ENCODE measurements at places on chromosomes 5 and 9. TPM values are rescaled to one million over a fixed set of nuclear protein-coding genes. Genes with fewer than 3 reads are reported as not detected.

DNA sequence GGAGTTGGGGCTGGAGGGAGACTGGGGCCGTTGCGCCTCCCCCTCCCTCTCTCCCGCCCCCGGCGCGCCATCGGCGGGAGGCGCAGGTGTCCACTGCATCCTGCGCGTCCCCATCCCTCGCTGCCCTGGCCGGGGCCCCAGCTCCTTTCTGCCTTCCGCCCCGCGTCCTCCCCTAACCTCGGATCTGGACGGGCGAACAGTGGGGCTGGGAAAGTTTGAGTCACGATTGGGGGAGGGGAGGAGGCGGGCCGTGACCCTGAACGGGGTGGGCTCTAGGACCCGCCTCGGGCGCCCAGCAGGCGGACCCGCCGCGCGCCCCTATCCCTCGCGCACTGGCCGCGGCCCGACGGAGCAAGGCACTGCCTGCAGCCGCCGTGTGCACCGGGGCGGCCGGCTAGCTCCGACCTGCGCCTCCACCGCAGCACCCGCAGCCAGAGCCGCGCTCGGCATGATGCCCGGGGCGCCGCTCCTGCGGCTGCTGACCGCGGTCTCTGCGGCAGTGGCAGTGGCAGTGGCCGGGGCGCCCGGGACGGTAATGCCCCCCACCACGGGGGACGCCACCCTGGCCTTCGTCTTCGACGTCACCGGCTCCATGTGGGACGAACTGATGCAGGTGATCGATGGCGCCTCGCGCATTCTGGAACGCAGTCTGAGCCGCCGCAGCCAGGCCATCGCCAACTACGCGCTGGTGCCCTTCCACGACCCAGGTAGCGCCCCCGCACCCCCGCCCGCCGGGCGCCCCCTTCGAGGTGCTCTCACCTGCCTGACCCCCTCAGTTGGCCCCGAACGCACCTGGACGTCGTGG, at the start of gene HMCN2:
Gene HMCN2 (plus strand): TSS at position 330 of the 805 bp plus-strand sequence. CDS start 119 bp downstream, at position 449.
- DNase-seq: no peak

The RC3H2 gene
- total RNA-seq: 39.7 TPM

GRCh38 chr9:90176901-90177300, 465.7 kb downstream of the DIRAS2 start:
- DNase-seq: no peak

The CDH12 gene
- not detected for total RNA-seq

- DNase-seq: no peak
Observed at GRCh38 chr5:153880106-153880505, 158.6 kb downstream of the FAM114A2 start.

- no peak for DNase-seq
Observed at GRCh38 chr5:106656821-106657220, 1013.9 kb downstream of the EFNA5 start.

DNA sequence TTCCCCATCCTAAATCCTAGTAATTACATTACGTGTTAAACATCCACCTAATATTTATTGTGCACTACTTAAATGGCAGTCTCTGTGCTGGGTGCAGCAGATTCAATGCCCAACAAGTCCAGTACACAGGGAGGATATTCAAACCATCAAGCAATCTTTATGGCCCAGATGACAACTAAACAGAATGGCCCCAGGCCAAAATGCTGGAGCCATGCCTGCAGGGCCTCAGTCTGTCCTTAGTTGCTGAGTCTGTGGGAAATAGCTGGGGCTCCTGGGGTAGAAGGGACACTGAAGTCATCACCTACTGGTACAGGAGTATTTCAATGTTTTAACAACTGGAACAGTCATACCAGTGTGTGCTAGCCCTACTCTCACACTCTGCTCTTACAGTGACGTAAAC, 153.5 kb downstream of the ZNF608 start:
- DNase-seq: no peak

The EFNA5 gene
- total RNA-seq: not detected

GRCh38 chr5:137051161-137051560, 448.0 kb downstream of the SPOCK1 start:
- DNase-seq: no peak

- DNase-seq: no peak
Observed at GRCh38 chr5:132462856-132463745, 27.5 kb downstream of the IRF1 start.

DNA sequence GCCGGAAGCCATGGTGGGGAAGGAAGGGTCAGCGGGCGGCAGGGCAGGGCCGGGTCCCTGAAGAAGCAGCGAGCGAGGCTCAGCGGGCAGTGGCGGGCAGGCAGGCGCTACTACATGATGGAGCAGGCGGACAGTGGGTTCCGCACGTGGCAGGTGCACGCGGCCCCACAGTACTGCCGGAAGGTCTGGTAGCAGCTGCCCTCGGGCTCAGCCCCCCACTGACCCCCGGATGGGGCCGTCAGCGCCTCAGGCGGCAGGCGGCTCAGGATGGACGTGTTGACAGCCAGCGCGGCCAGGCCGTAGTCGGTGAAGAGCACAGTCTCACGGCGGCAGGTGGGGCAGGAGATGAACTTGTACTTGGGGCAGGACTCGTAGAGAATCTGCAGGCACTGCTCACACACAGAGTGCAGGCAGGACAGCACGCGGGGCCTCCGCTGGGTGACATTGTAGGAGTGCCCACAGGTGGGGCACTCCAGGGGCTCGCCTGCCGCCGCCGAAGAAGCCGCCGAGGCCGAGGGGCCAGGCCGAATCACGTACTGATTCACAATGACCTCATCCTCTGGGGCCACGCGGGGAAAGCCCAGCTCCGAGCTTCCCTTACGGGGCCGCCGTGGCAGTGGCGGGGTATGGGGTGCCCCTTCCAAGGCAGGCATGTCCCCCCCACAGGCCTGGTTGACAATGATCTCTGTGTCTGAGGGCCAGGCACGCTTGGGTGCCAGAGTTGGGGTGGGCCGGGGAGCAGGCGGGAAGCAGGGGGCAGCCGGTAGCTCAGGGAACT, 1.5 kb downstream of the RNF208 start:
- DNase-seq: no peak

The PCDHGB7 gene
- 0.12 TPM for total RNA-seq

Data from activated CD4-positive, alpha-beta T cell treated with anti-CD3 and anti-CD28 coated beads, Interleukin-2, amount 10 ng/mL, durations not matched to agents 24 days and 14 days (primary cell).